Activated CD4-positive, alpha-beta T cell treated with anti-CD3 and anti-CD28 coated beads, Interleukin-2, amount 50 U/mL, for 1 hour (primary cell): ENCODE measurements at places on chromosomes 11 and 22.

GRCh38 chr22:33116841-33117547 is 58.8 kb upstream of the SYN3 start:
- no peak for DNase-seq

GRCh38 chr11:112226831-112227401 is 688 bp downstream of the PTS start:
- no peak for DNase-seq

- no peak for DNase-seq
These were observed 1375.1 kb upstream of the TENM4 start for GRCh38 chr11:80815752-80816453.

- no peak for DNase-seq
These were observed 79.3 kb upstream of the DRD2 start for GRCh38 chr11:113554526-113554925.

- no peak for DNase-seq
These were observed 4.0 kb upstream of the L3MBTL2 start for GRCh38 chr22:41201141-41201540.

DNA sequence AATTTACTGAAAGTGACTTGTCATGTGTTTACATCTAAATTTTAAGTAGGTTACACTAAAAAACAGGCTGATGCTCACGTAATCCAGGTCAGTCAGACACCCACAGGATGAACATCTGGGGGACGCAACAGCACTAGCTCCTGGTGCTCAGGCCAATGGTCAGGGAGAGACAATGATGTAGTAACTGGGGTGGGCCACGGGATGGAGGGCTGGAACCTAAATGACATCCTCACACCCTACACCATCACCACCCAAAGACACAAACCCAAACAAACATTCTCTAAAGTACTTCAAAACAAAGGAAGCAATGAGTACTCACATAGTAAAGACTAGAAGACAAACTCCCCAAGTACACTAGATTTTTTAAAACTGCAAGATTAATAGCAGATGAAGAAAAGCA is 53.5 kb upstream of the SLC25A1 start:
- DNase-seq, result no peak
